ENCODE measurements at places on chromosomes 2 and 18.
A peak's percentile ranks its signal among the peaks of the same experiment; 100 is the strongest.

DNA sequence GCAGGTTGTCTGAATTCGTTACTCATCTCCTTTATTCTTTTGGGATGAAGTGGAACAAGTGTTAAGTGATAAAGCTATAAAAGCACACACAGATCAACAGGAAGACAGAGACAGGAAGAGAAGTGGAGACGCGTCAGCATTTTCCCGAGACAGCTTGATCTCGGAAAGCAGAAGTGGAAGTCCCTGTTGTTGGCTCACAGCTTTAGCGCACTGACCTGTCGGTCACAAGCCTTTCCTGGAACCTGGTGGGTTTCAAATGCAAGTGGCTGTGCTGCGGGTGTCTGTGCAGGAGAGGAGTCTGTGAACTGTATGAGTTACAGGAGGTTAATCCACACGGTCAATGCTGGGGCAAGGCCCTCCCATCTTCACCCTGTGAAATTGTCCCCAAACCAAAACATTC is 116.6 kb upstream of the PELI1 start:
- DNase-seq: peak; percentile 56

DNA sequence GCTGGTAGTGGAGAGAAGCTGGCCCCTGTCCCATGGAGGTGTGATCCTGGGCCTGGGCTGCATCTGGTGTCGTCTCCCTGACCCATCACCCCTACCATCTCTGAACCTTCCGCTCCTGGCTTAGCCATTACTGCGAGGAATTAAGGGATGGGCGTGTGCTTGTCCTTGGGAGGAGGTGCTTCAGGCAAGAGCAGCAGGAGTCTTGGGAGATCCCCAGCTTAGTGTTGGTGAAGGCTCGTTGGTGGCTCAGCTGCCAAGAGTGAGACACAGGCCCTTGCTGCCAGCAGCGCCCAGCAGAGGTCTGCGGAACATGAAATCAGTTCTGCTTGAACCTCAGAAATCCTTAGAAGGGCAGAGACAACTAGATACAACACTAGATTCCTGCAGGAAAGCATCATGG is 59.9 kb upstream of the TGFA start:
- no peak for DNase-seq

DNA sequence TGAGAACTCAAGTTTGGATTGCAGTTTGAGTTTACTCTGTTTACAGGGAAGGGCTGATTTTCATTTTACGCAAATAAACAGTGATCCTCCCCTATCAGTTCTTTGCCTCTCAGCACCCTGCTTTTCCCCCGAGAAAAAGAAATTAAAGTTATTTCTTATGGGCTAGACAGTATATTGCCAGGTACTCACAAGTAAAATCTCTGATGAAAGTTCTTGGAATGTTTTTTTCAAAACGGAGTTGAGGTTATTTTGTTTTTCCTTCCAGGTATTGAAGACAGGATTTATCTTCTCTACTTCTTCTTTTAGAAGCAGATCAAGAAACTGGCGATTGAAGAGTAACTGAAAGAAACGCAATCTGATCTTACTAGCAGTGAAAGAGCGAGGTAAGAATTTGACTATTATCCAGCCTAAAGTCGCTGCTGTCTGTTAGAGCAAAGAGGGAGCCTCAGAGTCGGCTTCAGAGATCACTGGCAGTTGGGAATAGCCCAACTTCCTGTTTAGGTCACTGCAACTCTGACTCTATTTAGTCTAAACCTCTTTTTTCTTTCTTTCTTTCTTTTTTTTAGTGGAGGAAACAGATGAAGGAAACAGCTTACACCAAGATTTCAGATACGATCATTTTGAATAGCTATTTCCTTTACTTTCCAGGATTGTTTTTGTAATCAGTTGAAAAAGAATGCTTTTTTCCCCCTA is at the start of gene TFPI:
TFPI (minus strand) TSS at position 425 of the 693 bp plus-strand sequence. CDS start 50,667 bp downstream, outside the sequence.
- peak; percentile 86 for DNase-seq

DNA sequence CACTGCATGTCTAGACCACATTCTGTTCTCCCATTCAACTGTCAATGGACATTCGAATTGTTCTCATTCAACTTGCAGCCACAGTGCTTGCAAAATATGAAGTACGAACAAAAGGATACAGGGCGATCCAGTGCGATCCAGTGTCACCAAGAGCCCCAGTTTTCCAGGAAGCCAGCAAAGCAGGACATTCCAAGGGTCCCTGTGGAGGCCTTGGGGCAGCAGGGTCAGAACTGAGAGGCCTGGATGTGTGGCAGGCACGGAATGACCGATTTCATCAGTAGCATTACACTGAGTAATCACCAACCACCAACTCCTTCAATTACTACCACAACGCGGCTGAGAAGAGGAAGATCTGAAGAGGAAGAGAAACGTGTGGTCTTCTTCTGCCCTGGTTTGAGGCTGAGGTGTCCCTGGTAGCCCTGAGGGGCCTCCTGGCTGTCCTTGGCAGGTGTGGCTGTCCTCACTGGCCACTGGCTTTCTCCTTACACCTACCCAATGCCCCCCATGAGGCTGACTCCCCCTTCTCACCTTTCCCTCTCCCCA is 172.7 kb upstream of the FHL2 start:
- no peak for DNase-seq

- no peak for DNase-seq
Measured at GRCh38 chr2:213015387-213016165, 135.8 kb downstream of the IKZF2 start.

- no peak for DNase-seq
Measured at GRCh38 chr2:144825331-144826020, 305.6 kb upstream of the ZEB2 start.

- no peak for DNase-seq
Measured at GRCh38 chr2:185919155-185919554, 180.6 kb downstream of the FSIP2 start.

DNA sequence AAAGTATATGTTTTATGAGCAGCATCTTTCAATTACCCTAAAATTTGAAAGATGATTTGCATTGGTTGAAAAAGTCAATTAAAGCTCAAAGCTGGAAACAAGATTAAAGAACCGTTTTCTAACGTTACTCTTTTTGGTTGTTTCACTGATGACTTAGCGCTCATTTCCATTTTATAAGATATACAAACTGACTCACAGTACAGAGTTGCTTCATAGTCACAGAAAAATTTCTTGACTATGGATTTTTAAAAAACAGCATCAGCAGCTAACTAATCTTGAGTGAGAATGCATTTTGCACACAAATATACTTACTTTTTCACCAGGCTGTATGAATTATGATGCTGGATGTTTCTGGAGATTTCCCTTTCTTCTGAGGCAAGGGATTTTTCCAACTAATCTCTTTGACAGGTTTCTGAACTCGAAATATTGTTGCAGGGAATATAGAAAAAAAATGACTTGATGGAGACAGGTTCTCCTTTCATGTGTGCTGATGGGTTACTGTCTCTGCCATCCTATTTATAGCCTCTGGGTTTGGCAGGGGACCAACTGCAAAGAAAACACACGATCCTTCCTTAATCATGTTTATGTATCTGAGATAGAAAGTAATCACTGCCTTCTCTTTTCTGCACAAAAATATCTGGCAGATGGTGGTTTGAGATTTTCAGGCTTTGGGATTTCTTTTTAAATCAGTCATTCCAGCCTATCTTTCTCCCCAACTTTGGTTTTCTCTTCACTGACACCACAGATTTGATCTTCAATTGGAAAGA is 129.4 kb upstream of the DAPL1 start:
- peak; percentile 56 for DNase-seq

DNA sequence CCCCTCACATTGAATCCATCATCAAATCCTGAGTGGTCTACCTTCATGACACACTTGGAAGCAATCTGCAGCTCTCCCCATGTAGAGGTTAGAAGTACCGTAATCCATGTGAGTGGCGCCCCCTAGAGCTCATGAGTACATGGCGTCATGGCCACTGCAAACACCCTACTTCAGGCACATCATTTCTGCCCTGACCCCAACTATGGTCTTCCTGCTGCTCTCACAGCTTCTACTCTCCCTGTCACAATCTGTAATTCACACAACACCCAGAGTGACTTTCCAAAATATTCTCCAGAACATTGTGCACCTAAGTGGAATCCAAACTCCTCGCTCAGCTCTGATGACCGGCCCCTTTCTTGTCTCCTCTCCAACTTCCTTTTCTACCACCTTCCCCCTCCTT is 141.9 kb downstream of the ANKRD44 start:
- DNase-seq: peak; percentile 43

DNA sequence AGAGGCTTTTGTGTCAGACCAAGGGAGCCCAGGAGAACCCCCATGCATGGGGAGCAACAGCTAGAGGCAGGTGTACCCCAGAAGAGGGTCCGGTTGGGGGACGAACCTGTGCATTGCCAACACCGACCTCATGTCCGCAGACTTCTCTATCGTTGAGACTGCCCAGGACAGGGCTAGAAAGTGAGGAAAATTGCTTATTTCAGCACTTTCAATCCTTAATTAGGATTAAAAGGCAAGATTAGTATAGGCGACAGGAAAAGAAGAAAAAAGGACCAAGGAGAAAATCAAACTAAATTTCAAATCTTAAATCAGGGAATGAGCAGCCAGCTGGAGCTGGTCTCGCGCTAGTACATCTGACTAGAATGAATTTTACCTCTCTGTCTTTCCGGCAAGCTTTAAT is 438.9 kb upstream of the SOX11 start:
- DNase-seq: no peak

- DNase-seq: peak; percentile 68
Measured at GRCh38 chr2:68766376-68766845, 31.8 kb downstream of the ARHGAP25 start.

DNA sequence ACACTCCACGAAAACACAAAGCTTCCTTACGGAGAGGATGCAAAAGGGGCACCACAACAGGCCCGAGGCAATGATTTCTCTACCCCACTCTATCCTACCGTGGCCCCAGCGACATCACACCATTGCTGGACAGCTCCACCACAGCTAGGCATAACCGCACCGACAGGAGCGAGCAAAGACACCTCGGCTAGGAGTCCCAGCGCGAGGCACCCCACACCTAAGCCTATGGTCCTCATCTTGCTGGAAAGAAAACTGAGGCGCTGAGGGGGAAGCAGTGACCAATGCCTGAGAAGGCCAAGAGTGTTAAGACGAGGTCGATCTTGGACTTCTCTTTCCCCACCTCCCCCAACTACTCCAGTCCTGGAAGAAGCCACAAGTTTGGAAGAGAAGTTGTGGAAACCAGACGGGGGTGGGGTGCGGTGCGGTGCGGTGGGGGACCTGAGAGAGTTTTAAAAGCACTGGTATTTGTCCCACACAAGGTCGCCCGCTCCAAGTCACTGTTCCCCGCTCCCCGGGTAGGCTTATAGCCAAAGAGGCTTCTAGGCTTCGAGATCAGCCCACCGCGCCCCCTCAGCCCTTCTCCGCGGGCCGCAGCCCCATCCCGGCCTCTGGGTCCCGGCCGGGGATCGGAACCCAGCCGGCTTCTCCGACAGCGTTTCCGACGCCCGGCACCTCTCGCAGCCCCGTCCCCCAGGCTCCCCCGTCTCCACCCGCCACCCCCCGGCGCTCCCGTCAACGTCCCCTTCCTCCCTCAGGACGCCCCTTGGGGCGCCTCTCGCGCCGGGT is 766 bp downstream of the PDE6D start:
- DNase-seq: no peak

DNA sequence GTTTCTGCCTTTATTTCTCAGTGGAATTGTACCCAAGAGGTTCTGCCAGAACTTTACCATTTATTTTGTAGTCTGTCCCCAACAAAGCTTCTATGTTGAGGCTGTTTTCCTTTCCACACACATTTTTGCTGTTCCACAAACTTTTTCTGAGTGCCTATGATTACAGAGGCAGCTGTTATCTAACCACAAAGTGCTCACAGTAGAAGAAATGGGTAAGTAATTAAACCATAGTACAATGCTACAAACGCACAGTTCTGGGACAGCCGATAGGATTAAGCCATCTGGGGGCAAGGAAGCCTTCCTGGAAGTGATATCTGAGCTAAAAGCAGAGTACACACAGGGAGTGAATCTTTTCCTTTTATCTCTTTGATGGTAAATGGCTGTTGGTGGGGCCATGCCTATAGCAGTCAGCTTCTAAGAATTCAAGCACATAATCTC is 3.9 kb upstream of the MGAT4A start:
- no peak for DNase-seq

DNA sequence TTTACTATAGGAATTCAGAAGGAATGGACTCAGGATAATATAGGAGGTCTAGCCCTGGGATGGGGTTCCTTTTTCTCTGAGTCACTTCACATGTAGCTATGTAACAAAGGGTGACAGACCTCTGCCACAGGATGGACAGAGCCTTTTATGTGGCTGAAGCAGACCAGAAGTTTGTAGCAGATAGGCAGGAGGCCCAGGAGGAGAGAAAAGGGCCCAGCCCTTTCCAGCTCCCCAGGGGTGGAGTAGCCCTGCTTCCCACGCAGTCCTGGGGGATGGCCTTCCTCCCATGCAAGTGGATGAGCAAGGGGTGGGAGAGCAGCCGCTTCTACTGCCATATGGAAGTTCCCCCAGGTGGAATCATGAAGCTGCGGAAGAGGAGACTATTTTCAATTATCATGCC is 40.3 kb downstream of the ARMC9 start:
- no peak for DNase-seq
